Pancreas (tissue), 10 donors: ENCODE measurements at places on chromosomes 13 and 19. TPM values are rescaled to one million over a fixed set of nuclear protein-coding genes. Genes with fewer than 3 reads are reported as not detected.

Gene NLRP5
- not detected for total RNA-seq

Gene PIBF1
- 9.8 TPM for total RNA-seq

Gene UBL3
- total RNA-seq, result 20.4 TPM

- DNase-seq, result no peak
Measured at GRCh38 chr13:26007261-26008125, 44.3 kb downstream of the SHISA2 start.

- DNase-seq, result no peak
Measured at GRCh38 chr19:44111910-44112463, 1.2 kb upstream of the ZNF225 start.

GRCh38 chr19:13888281-13888680 is 11.3 kb downstream of the NANOS3 start:
- DNase-seq, result no peak

- peak; percentile 45 for DNase-seq
Measured at GRCh38 chr13:21008026-21008425, 53.4 kb downstream of the LATS2 start.

- peak; percentile 17 for DNase-seq
Measured at GRCh38 chr19:29540114-29540513, 14.3 kb downstream of the VSTM2B start.

- no peak for DNase-seq
Measured at GRCh38 chr19:50897612-50898011, 13.6 kb downstream of the KLK4 start.

- no peak for DNase-seq
Measured at GRCh38 chr19:48959341-48960239, 4.9 kb downstream of the BAX start.

DNA sequence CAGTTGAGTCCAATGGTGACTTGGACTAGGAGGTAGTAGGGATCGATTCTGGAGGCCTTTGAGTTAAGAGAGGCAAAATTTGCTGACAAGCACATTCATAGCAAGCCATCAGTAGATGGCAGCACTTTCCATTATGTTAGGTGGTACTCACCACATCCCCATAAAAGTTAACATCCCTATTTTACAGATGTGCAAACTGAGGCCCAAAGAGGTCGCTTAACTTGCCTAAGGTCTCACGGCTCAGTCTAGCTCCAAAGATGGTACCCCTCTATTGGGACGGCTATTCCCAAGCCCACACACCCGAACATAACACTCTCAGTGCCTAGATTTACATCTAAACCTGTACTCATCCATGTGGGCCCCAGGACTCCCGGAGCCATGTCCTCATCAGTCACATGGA is 21.5 kb upstream of the FOSB start:
- no peak for DNase-seq

GRCh38 chr19:40294560-40294959 is 9.4 kb upstream of the AKT2 start:
- no peak for DNase-seq

- DNase-seq, result no peak
Measured at GRCh38 chr13:100534147-100534843, 54.3 kb downstream of the GGACT start.
